G401 (cell line): ENCODE measurements at places on chromosomes 1 and 21.

DNA sequence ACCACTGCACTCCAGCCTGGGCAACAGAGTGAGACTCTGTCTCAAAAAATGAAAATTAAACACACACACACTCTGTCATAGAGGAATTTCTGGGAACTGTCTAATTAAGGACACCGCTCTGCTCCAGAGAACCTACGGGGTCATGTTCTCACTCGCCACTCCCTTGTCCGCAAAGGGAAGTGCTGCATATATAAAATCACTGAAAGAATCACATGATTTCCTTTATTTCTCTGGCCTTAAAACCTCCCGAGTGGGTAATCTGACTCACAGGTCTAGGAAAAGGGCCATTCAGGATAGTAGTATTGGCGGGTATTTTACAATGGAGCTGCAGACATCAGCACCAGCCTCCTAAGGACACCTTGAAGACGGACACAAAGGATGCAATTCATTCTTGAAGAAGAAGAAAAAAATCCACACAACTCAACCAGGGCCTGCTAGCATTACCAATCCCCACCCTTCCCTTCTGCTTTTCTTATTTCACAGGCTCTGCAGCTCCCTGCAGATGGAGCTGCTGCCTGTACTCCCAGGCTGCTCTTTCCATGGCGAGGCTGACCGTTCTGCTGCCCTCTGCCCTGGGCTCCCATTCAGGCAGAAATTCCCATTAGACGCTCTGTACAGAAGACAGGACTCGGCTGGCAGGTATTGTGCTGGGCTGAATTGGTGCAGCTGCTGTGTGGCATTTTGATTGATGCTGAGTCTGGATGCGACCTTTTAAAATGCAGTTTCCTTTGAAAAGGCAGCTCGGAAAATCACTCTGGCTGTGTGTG lies 53.3 kb upstream of the FAM89A start:
- peak; percentile 54 for DNase-seq

- DNase-seq: peak; percentile 93
Observed at GRCh38 chr1:156090840-156091188, 8.5 kb upstream of the MEX3A start.

GRCh38 chr1:13794231-13795187 lies 94.5 kb downstream of the PRDM2 start:
- no peak for DNase-seq

DNA sequence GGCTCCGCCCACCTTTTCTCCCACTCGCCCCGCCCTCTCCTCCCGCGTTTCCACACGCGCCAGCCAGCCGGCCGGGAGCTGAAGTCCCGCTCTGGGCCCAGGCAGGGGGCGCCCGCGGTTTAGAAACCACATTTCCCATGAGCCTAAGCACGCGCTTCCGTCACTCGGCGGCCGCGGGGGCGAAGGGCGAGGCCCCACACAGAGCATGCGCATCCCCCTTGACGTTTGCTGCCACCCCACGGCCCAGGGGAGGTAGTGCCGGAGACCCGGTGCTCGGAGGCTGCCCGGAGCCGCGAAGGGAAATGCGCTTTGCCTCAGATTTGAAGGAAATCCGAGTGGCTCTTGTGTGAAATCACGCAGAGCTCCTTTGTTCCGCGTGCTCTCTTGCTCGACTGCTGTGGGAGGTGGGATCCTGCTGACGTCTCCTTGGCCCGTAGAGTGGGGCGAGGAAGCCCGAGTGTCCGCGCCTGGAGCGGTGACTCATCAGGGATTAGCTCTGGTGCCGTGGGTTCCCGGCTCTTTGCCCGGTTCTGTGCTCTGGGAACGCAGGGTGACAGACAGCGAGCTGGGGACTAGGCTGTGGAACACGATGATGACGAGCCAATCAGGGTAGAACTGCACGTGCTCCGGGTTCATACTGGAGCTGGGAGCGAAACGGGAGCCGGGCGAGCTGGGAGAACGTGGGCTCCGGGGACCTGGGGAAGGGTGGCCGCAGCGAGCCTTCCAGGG lies 406 bp upstream of the B3GALNT2 start:
- DNase-seq: peak; percentile 99

DNA sequence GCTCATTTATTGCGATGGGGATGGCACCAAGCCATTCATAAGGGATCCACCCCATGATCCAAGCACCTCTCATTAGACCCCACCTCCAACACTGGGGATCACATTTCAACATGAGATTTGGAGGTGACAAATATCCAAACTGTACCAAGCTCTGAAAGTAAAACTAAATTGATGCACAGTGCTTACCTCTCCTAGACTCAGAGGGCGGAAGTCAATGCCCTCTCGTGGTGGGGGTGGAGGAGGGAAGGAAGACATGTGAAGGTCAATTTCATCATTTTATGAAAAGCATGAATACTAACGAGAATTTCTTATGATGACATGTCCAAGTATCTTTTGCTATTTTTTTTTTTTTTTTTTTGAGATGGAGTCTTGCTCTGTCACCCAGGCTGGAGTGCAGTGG lies 120.0 kb downstream of the PGBD5 start:
- DNase-seq: no peak

GRCh38 chr1:101366513-101367215 lies 129.8 kb downstream of the S1PR1 start:
- DNase-seq: no peak

DNA sequence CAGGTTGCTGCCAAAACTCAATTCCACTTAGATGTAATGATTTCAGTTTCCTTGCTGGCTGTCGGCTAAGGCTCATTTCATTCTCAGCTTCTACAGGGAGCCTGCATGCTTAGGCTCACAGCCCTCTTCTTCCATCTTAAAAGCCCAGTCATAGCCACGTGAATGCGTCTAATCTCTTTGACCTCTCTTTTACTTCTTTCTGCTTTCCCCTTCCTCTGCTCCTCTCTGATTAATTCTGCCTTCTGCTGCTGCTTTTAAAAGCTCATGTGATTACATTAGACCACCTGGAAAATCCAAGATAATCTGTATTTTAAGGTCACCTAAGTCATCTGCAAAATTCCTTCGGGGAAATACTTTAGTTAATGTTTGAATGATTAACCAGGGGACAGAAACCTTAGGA lies 812.8 kb upstream of the BRINP3 start:
- peak; percentile 28 for DNase-seq

- peak; percentile 31 for DNase-seq
Observed at GRCh38 chr1:160284220-160284781, 632 bp downstream of the PEX19 start.
